ENCODE measurements at places on chromosomes 5 and 9. TPM values are rescaled to one million over a fixed set of nuclear protein-coding genes. Genes with fewer than 3 reads are reported as not detected.

PCDHGB2 gene
- 2.6 TPM for total RNA-seq

GRCh38 chr5:148290271-148291195, 21.7 kb upstream of the SPINK7 start:
- no peak overlapping the region for H3K4me3 ChIP-seq
- no peaks in the 10 kb centered on the region for H3K36me3 ChIP-seq
- no peaks in the 10 kb centered on the region for H3K4me1 ChIP-seq
- H3K27me3 ChIP-seq = no peaks in the 10 kb centered on the region
- no peak overlapping the region for H3K27ac ChIP-seq

FOXD4L3 gene
- 0.33 TPM for total RNA-seq

HMMR gene
- total RNA-seq = 1.4 TPM

GRCh38 chr5:142722146-142722545, 36.3 kb upstream of the FGF1 start:
- H3K36me3 ChIP-seq = no peaks in the 10 kb centered on the region
- H3K4me3 ChIP-seq = no peak overlapping the region
- H3K27me3 ChIP-seq = no peaks in the 10 kb centered on the region
- no peak overlapping the region for H3K27ac ChIP-seq

Data from upper lobe of left lung (tissue), 6 donors.